ENCODE measurements at places on chromosomes 5 and 9. TPM values are rescaled to one million over a fixed set of nuclear protein-coding genes. Genes with fewer than 3 reads are reported as not detected.

The PCDHGA3 gene
- total RNA-seq = 0.07 TPM

The MTRR gene
- 88.6 TPM for total RNA-seq

The SLF1 gene
- total RNA-seq = 6.0 TPM

The LCN15 gene
- total RNA-seq = not detected

The TTC39B gene
- total RNA-seq = 23.3 TPM

The PCDHGA2 gene
- 0.33 TPM for total RNA-seq

The FCN1 gene
- not detected for total RNA-seq

The TOR4A gene
- 20.6 TPM for total RNA-seq

DNA sequence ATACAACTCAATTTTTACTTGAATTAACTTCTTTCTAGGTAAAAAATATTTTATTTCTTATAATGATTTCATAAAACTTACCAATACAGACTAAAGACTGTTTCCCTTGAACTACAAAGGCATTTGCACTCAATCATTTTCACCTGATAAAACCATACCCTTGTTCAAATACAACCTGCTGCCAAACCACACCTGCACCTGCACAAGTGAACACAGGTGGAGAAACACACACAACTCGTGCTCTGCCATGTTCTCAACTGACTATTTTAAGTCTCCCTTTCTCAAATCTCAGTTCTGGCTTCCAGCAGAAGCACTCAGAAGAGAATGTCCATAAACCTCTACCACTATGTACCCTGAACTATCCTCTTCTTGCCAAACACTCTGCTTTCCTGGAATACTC is 1892.1 kb downstream of the MAT2B start:
- no peak for DNase-seq

DNA sequence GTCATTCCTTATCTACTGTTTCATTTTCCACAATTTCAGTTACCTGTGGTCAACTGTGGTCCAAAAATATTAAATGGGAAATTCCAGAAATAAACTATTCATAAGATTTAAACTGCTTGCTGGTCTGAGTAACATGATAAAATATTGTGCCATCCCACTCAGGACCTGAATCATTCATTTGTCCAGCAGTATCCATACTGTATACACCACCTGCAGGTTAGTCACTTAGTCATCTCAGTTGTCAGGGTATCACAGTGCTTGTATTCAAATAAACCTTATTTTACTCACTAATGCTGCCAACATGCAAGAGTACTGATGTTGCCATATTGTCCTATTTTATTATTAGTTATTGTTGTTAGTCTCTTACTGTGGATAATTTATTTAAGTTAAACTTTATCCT is 139.7 kb downstream of the FBXO4 start:
- peak; percentile 16 for DNase-seq

- DNase-seq = peak; percentile 25
Observed at GRCh38 chr9:82208741-82209450, 220.3 kb downstream of the SPATA31D1 start.

- no peak for DNase-seq
Observed at GRCh38 chr5:77210964-77211690, 647 bp downstream of the PDE8B start.

GRCh38 chr9:81729135-81729534 is 39.8 kb upstream of the TLE1 start:
- DNase-seq = no peak

GRCh38 chr9:13943176-13943575 is 370.8 kb downstream of the NFIB start:
- DNase-seq = peak; percentile 4

- no peak for DNase-seq
Observed at GRCh38 chr5:751496-751895, 33.0 kb downstream of the ZDHHC11B start.

- DNase-seq = no peak
Observed at GRCh38 chr5:68658810-68659372, 434.9 kb upstream of the SLC30A5 start.

- DNase-seq = peak; percentile 80
Observed at GRCh38 chr9:38018958-38019602, 49.9 kb downstream of the SHB start.

DNA sequence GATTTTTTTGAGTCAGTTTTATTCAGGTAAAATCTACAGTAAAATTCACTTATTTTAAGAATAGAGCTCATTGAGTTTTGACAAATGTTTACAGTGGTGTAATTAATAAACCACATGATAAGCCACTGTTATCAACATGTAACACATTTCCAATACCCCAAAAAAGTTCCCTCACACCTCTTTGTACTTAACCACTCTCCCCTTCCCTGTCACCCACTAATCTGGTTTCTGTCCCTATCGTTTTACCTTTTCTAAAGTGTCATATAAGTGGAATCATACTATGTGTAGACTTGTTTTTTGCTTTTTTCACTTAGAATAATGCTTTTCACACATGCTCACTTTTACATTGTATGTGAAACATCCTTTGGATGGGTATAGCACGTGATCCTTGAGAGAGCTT is 127.2 kb downstream of the KDM4C start:
- DNase-seq = no peak

DNA sequence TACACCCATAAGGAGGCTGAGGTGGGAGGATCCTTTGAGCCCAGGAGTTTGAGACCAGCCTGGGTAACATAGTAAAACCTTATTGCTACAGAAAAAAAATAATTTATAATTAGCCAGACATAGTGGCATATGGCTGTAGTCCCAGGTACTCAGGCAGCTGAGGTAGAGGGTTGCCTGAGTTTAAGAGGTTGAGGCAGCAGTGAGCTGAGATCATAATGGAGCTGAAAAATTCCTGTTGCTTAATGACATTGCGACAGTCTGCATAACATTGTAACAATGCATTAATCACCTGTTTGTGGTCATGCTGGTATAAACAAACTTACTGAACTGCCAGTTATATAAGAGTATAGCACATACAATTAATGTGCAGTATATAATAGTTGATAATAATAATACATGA is 214.2 kb downstream of the TRIM32 start:
- DNase-seq = peak; percentile 62

- no peak for DNase-seq
Observed at GRCh38 chr5:71821029-71821428, 102.0 kb downstream of the CARTPT start.

DNA sequence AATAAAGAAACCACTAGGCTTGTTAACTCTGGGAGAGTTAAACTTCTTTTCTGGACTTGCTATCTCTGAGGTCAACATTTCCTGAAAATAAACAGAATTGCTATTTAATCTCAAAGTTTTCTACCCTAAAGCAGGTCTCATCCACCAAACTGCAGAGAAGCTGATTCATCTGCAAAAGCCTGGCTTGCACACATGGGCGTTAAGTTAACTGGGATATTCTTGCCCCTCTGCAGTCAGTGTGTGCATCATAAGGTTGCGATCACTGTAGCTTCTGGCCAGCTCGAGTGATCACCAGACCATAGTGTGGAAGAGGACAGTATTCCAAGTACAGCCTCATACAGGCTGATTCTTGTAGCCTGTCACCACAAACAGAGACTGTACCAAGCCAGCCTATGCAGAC is 99.2 kb downstream of the SPOCK1 start:
- DNase-seq = no peak

DNA sequence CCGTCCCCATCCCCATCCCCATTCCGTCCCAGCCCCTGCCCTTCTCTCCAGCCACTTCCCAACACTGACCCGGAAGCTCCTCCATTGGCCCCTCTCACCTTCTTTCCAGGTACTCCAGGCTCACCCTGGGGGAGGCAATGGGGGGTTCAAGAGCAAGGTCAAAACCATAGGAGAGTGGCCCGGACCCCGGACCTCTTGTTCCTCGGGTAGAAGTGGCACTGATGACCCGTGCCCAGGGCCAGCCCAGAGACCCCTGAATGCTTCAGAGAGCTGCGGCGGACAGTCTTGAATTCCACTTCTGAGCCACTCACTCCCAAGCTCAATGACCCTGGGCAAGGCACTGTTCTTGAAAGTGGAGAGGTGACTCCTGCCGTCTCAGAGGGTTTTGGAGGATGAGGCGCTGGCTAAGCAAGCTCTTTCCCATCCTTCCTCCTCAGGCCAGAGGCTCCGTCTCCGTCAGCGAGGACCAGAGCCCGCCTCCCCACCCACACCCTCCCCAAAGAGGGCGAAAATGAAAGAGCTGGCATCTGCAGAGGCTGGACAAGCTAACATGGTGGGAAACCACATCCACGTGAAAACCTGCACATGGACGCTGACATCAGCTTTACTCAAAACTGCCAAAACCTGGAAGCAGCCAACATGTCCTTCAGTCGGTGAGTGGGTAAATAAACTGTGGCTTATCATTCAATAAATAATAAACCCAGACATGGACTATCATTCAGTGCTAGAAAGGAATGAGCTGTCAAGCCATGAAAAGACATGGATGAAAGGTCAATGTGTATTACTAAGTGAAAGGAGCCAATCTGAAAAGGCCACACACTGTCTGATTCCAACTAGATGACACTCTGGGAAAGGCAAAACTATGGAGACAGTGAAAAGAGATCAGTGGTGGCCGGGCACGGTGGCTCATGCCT is 27.3 kb upstream of the PHYKPL start:
- no peak for DNase-seq

DNA sequence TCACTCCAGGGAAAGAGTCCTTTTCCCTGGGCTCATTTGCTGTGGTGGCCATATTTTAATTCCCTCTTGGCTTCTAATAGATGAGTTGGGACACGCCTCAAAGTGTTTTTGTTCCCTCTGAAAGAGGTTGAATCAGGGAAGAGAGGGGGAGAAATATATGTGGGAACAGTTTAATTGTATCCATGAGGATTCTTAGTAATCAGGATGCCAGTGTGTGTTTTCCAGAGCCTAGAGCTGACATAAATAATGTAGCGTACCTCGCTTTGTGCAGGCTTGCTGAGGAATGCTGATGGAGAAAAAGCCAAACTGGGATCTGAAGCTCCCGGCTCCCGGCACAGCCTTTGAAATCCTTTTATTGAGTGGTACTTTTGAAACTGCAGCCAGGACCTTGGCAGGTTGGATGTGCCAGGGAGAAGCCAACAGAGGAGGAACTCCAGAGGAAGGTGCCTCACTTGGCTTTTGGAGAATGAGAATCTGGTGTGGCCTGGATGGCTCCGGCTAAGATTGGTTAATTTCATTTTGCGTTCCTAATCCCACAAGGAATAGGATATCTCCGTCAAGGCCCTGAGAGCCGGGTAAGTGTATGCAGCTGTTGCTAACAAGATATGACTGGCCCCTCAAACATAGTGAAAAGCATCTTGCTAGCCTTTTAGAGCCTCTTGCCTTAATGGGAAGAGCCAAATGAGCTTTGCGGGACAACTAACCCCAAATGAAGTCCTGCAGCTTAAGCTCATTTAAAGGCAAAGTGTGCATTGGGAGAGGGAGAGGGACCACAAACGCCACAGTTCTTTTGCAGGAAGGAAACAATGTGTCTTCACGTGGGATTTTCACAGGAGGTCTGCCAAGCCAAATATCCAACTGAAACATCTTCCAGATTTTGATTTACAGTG is 471.1 kb upstream of the WWC1 start:
- DNase-seq = no peak
